ENCODE measurements at places on chromosomes 1 and 21. TPM values are rescaled to one million over a fixed set of nuclear protein-coding genes. Genes with fewer than 3 reads are reported as not detected.

Gene DUSP23
- total RNA-seq = 18.7 TPM

Gene CDA
- 2.9 TPM for total RNA-seq

Gene FMOD
- 9.6 TPM for total RNA-seq

Gene SLC25A33
- 3.8 TPM for total RNA-seq

Gene S100A7A
- total RNA-seq = not detected

Gene RGS1
- 0.59 TPM for total RNA-seq

Gene SIK1
- 8.0 TPM for total RNA-seq

Gene IGSF3
- 11.7 TPM for total RNA-seq

Gene AADACL4
- total RNA-seq = not detected

Gene LIN9
- total RNA-seq = 20.4 TPM

Gene WDR64
- total RNA-seq = not detected

Gene SLFNL1
- total RNA-seq = 0.37 TPM

Gene HPCAL4
- 2.4 TPM for total RNA-seq

Gene LHX8
- not detected for total RNA-seq

Gene TNFRSF18
- total RNA-seq = 0.32 TPM

Gene C1QTNF12
- 0.50 TPM for total RNA-seq

Gene MAP10
- total RNA-seq = 2.6 TPM

Gene IGSF5
- total RNA-seq = 4.1 TPM

Gene TAGLN2
- total RNA-seq = 104 TPM

Gene PGLYRP4
- not detected for total RNA-seq

Gene SV2A
- total RNA-seq = 0.22 TPM

Gene CROCC
- 7.9 TPM for total RNA-seq

Gene CFHR3
- not detected for total RNA-seq

Gene ZNF593
- total RNA-seq = 11.6 TPM

Gene UQCRHL
- 6.0 TPM for total RNA-seq

Gene PROX1
- total RNA-seq = 95.0 TPM

Gene GLMN
- total RNA-seq = 6.3 TPM

Gene OR2L2
- 0.05 TPM for total RNA-seq

Gene EDN2
- 0.27 TPM for total RNA-seq

Gene SLC39A1
- total RNA-seq = 45.8 TPM

Gene ZBTB40
- 18.4 TPM for total RNA-seq

Gene MAP3K6
- total RNA-seq = 46.6 TPM

Gene RGS2
- total RNA-seq = 17.1 TPM

Gene ADCY10
- 0.47 TPM for total RNA-seq

Measured in left ventricle myocardium superior (tissue), 1 donor.